Activated effector memory CD4-positive, alpha-beta T cell treated with Interleukin-2 at 50 U/mL for 16 hours (primary cell): ENCODE measurements at places on chromosomes 1 and 21.
A peak's percentile ranks its signal among the peaks of the same experiment; 100 is the strongest.

GRCh38 chr21:27713154-27714109 is 746.5 kb upstream of the ADAMTS5 start:
- no peak for DNase-seq

GRCh38 chr21:15255763-15256162 is 191.0 kb upstream of the NRIP1 start:
- no peak for DNase-seq

DNA sequence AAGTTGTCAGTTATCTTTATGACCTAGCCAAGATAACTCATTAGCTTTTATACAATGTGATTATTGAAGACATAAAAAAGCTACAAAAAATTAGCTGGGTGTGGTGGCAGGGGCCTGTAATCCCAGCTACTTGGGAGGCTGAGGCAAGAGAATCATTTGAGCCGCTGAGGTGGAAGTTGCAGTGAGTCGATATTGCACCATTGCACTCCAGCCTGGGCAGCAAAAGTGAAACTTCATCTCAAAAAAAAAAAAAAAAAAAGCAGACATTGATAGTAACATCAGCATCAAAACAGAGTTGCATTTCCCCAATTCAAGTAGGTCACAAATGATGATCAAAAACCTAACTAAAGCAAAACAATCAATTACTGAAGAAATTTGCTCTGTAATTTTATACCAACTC is 191.4 kb downstream of the PTGER3 start:
- DNase-seq: no peak

- DNase-seq: no peak
Measured at GRCh38 chr1:113787663-113788062, 24.6 kb downstream of the RSBN1 start.

DNA sequence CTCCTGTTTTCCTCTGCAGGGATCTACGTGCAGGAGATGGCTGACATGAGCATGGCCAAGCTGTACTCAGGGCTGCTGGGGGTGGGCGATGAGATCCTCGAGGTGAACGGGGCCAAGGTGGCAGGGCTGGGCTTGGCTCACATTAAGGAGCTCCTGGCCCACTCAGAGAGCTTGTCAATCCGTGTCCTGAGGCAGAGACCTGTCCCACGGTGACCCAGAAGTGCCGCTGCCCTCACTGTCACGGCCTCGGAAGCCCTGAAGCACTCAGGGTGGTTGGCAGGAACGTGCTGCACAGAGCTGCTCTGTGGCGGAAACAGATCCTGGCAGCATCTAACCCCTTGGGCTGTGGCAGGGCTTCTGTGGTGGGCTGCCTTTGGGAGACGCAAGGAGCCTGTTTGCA is 37.6 kb downstream of the KIAA1614 start:
- DNase-seq: no peak

- no peak for DNase-seq
Measured at GRCh38 chr1:187876775-187877174, 1048.0 kb downstream of the PLA2G4A start.

GRCh38 chr1:57341721-57342120 is 82.1 kb downstream of the DAB1 start:
- DNase-seq: no peak

- DNase-seq: no peak
Measured at GRCh38 chr1:208929575-208929974, 653.9 kb upstream of the CAMK1G start.

- DNase-seq: no peak
Measured at GRCh38 chr1:198943484-198944187, 304.8 kb downstream of the PTPRC start.

GRCh38 chr1:154989195-154989860 is 4.1 kb upstream of the LENEP start:
- DNase-seq: no peak

DNA sequence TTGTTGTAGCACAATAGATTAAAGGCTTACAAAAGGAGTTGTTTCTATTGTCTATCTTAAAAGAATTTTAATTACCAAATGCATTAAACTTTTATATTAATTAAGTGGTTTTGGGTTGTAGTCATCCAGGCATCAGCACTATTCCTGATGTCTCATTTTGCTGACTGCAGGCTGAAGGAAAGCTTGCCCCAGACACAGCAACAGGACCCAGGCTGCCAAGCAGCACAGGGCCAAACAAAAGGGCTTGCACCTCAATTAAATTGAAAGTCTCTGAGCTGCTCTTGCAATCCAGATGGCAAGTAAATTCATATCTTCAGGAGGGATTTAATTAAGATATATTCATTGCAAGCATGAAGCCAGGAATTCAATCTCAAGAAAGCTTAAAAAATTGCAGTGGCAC is 80.7 kb upstream of the CHODL start:
- no peak for DNase-seq

DNA sequence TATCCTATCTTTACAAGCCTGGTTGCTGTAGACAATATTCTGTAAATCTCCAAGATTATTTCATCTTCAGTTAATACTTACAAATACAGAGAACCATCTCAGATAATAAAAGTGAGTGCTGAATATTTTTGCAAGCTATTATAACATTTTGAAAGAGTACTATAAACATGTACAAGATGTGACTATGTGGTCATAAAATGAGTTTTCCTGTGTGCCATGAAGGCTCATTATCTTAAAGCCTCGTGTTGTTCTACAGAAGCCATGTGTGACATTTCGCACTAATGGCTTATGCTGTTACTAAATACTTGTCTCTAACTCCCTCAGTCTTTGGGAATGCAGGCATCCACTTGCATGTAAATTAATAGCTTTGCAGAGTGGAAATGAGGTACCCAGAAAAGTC is 48.3 kb downstream of the SAMSN1 start:
- no peak for DNase-seq

GRCh38 chr1:28378906-28379305 is 9.4 kb downstream of the PHACTR4 start:
- DNase-seq: no peak

DNA sequence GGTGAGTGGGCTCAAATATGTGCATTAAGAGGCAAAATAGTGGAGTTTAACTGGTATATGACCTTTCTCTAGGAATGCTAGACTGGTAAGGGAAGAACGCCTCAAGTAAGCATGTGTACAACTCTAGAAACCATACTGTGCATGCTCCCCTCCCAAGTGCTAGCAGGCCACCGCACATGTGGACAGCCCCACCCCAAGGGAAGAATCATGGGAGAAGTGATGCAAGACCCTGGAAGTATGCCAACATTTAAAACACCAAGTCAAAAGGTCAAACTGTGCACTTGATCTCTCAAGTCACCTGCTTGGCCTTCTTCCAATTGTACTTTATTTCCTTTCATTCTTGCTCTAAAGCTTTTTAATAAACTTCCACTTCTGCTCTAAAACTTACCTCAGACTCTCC is 120.4 kb downstream of the WDR3 start:
- no peak for DNase-seq

GRCh38 chr1:196063952-196064351 is 544.3 kb downstream of the KCNT2 start:
- no peak for DNase-seq

DNA sequence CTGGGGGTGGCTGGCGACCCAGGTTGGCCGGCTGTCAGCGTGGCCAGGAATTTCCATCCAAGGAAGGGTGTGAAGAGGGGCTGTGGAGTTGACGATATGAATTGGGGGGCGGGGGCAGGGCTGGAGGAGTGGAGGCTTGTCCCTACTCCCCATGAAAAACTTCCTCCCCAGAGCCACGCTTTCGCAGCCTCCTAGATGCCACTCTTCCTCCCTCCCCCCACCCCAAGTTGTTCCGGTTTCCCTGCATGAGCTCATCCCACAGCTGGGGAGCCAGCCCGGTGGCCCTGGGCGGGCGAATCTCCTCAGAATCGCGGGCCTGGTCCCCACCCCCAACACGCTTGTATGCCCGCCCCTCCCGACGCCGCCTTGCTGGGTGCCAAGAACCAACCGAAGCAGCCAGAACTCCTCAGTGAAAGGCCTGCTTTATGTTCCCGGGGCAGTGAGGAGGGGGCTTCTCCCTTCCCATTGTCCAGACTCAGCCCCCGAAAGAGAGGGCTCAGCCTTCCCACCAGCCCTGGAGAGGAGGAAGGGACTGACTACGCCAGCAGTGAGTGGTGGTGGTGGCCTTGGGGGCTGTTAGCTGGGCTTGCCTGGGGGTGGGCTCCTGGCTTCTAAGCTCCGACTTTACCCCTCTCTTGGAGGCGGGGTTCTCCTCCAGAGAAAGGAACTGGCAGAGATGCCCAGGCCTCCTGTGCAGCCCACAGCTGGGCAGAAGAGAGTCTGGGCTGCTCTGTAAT is 1.8 kb upstream of the CSMD2 start:
- no peak for DNase-seq

- DNase-seq: no peak
Measured at GRCh38 chr1:228018961-228019721, 12.3 kb downstream of the WNT3A start.

GRCh38 chr1:46533179-46533864 is 18.1 kb downstream of the KNCN start:
- peak; percentile 42 for DNase-seq

DNA sequence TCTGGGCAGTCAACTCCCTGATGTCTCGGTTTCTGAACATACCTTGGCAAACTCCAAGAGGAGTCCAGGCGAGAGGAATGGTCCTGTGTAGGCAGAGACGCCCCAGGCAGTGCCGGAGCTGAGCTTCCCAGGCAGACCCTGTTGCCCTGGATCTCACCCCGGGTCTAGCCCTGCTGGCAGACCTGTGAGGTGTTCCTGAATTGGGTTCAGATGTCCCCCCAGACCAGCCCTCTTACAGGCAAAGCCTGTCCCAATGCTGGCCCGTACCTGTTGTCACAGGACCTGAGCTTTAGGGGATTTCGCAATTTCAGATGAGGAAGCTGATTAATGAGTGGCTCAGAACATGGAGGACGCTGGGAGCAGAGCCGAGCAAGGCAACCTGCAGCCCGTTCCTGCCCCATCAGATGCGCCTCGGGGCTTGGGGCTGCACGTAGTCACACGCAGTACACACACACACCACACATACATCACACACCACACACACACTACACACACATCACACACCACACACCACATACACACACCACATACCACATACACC is 38.5 kb upstream of the PDE9A start:
- DNase-seq: peak; percentile 43

- no peak for DNase-seq
Measured at GRCh38 chr1:37166005-37166404, 131.7 kb upstream of the GRIK3 start.

DNA sequence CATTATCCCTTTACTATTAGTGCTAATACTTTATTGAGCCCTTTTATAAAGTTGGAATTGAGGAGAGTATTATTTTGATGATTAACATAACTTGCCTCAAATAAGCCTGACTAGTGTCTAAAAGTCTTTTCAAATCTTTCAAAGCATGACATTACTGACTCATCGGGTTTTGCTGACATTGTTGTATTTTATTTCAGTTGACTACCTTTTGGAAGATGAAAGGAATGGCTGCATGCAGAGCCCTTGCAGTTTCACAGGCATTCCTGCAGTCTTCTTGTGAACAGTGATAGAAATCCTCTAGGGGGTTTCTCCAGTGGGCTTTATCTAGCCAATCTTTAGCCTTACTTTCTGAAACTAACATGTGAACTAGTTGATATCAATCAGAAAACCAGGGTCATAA is 43.0 kb upstream of the TMEM61 start:
- DNase-seq: no peak

DNA sequence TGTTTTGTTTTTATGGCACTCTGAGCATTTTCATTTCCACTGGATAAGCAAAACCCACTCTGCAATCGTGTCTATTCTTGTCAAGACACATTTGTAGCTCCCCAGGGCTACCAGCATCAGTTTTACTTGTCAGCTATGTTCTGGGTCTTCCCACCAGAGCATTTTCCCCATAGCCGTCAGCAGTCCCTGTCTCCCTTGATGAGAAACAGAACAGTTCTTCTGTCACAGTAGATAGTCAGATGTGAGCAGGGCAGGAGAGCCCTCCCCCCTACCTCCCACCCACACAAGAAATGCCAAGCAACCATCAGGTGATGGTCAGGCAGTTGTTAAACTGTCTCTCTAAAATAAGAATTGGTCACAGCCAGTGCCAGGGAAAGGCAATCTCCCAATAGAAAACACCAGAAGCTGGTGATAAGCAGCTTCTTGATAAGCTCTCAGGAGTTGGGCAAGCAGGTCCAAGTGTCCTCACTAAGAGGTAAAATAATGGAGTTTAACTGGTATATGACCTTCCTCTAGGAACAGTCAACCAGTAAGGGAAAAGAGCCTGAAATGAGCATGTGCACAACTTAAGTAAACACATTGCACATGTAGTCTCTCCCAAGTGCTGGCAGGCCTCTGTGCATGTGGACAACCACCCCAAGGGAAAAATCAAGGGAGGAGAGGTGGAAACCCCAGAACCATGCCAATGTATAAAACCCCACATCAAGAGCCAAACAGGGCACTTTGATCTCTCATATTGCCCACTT is 208.2 kb downstream of the S1PR1 start:
- DNase-seq: no peak

DNA sequence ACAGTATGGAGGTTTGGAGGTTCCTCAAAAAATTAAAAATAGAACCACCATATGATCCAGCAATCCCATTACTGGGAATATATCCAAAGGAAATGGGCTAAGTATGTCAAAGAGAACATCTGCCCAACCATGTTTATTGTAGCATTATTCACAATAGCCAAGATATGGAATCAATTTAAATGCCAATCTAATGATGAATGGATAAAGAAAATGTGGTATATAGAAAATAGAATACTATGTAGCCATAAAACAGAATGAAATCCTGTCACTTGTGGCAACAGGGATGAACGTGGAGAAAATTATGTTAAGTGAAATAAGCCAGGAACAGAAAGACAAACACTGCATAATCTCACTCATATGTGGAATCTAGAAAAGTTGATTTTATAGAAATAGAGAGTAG is 201.7 kb upstream of the AJAP1 start:
- no peak for DNase-seq

DNA sequence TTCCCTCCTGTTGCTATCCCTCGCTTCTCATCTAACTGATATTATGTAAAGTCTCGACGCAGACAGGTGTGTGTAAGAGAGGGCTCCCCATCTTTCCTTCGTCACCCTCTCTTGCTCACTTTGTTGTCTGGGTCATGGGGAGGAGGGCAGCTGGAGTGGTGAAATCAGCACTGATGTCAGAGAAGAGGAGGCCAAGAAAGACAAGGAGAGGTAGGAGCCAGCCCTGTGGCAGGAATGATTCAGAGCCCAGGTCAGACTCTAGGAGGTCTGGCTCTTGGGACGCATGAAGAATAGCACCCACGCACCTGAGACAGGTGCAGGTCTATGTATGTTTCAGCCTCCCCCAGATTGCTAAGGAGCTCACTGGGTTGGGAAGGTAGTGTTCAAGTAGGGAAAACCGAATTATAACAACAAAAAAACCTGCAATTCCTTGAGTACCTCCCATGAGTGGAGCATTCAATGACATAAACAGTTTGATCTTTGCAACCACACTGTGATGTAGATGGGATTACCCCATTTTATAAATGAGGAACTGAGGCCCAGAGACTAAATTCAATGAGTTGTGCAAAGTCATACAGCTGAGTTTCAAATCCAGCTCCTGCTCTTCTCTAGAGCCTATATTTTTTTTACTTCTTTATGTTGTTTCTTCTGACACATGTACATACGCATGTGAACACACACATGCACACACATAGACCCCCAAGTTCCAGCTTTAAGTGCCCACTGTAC is 10.4 kb downstream of the NUAK2 start:
- DNase-seq: no peak

- no peak for DNase-seq
Measured at GRCh38 chr1:156368889-156369684, at the start of gene RHBG. RHBG (plus strand) TSS chr1:156369211; CDS start chr1:156369250, 39 bp downstream.

GRCh38 chr1:24252185-24252780 is 65.2 kb upstream of the IFNLR1 start:
- DNase-seq: no peak

GRCh38 chr1:153357076-153357852 is 390 bp upstream of the S100A9 start:
- no peak for DNase-seq

GRCh38 chr1:174799136-174799479 is 200.6 kb upstream of the CACYBP start:
- DNase-seq: no peak

GRCh38 chr1:178263341-178263740 is 169.4 kb downstream of the RASAL2 start:
- DNase-seq: no peak
